Glutamatergic neuron (in vitro differentiated cells): ENCODE measurements at places on chromosomes 16 and 17.

DNA sequence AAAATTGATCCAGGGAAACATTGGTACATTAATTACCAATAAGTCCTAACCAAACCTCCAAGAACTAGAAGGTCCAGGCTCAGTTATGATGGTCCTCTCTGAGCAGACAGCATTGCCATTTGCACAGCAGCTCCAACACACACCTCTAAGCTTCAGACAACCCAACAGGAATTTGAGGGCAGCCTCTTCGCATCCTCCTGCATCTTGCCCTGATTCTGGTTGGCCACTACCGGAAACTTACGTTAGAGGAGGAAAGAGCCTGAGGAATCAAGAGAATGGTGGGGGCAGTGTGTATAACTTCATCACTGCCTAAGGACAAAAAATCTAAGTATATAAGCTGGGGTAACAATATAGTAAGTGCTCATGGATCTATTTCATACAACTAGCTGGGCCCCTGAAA, 15.7 kb downstream of the FAM117A start:
- DNase-seq = no peak

DNA sequence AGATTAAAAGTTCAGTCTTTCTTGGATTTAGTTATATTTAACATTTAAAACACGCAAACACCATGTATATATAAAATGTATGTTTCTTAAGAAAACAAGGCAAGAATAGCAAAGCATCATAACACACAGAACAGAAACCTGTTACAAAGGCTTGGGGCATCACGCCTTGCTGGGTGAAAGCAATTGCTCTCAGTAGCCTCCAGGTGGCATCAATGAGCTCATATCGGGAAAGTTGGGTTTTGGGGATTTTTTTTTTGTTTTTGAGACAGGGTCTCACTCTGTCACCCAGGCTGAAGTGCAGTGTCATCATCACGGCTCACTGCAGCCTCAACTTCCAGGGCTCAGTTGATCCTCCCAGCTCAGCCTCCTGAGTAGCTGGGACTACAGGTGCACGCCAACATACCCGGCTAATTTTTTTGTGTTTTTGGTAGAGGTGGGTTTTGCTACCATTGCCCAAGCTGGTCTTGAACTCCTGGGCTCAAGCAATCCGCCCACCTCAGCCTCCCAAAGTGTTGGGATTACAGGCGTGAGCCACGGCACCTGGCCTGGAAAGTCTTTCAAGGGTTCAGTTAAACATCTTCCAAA, 56.9 kb downstream of the CYB5D2 start:
- DNase-seq = no peak

GRCh38 chr17:27576477-27577083, 54.4 kb upstream of the LGALS9 start:
- DNase-seq = no peak

DNA sequence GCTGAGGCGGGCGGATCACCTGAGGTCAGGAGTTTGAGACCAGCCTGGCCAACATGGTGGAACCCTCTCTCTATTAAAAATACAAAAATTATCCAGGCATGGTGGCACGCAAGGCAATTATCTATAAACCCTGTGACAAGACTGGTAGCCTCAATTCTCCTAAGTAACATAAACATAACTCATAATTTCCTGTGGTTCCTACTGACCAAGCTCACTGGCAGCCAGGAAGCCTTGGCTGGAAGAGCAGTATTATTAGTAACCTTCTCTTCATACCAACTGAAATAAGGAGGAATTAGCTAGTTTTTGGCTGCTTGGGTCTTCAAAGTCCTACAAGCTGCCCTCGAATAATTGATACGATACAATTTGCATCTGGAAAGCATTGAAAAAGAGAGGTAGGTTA, 31.6 kb upstream of the LRRC37A3 start:
- no peak for DNase-seq

- DNase-seq = no peak
Measured at GRCh38 chr17:55903028-55903690, 152.3 kb downstream of the PCTP start.

- DNase-seq = no peak
Measured at GRCh38 chr17:77867308-77867781, 91.2 kb upstream of the TNRC6C start.

GRCh38 chr17:65102788-65103187, 34.4 kb upstream of the RGS9 start:
- DNase-seq = no peak

GRCh38 chr17:82553210-82553930, 33.8 kb downstream of the FOXK2 start:
- no peak for DNase-seq

DNA sequence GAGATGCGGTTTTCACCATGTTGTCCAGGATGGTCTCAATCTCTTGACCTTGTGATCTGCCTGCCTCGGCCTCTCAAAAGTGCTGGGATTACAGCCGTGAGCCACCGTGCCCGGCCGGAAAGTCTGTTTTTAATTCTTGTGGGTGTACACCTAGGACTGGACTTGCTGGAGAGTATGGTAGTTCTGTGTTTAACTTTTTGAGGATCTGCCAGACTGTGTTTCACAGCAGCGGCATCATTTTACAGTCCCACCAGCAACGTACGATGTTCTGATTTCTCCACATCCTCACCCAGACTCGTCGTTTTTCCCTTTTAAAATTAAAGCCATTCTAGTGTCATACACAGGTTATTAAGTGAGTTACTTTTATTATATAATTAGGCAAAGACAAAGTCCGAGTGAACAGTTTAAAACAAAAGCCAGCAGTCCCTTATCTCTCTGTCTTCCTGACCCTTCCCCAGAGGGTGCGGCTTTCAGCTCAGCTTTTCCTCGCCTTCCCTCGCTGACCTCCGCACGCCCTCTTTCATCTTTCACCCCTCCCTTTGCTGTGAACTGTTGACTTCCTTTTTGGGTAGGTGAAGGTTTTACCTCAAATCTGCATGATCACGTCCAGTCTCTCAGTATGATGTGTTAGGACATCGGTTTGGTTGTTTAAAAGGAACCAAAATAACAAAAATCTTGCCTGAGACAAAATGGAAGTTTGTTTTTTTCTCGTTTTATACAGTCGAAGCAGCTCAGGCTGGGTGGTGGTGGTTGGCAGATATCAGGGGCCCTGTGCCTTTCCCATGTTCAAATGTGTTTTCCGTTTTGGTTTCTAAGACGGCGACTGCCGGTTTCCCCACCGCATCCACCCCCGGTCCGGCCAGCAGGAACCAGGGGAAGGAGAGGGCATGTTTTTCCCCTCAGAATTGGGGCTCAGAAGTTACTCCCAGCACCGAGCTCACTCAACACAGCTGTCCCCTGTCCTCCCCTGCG, 18.0 kb downstream of the FAM234A start:
- DNase-seq = no peak

DNA sequence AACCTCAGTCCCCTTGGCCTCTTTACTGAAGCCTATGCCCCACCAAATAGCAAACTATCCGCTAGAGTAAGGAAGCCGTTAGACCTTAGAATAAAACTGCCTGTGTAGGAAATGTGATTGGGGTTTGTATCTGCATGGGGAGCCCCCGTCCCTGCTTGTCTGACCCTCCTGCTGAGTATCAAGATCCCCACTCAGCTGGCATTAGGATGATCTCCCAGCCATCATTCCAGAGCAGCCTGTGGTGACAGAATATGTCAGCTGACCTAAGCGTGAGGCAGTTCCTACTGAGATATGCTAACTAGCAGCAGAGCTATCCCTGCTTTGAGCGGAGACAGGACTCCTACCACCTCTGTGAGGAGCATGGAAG, 645 bp upstream of the GFOD2 start:
- DNase-seq = no peak

DNA sequence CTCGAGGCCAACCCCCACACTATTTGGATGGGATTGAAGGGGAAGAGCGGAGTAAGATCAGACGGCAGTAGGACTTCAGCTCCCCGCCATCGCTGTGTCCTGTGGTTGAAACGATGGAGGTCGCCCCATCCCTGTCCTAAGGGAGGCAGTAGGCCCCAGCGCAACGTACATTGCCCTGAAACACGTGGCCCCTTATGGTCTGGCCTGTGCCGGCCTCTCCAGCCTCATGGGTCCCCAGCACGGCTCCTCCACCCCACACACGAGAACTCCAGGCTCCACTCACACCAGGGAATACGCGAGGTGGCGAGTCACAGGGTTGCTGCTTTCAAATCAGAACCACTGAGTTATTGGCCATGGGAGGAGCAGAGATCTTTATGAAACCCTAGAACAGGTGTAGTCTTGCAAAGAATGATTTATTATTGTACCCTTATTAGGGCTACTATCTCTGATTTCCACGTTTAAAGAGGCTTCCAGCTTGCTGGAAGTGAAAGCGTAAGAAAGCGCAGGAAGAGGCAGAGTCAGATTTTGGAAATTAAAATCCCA, 669 bp upstream of the DCTPP1 start:
- DNase-seq = peak; percentile 26

GRCh38 chr16:12902511-12903372, 1.3 kb downstream of the SHISA9 start:
- peak; percentile 59 for DNase-seq

DNA sequence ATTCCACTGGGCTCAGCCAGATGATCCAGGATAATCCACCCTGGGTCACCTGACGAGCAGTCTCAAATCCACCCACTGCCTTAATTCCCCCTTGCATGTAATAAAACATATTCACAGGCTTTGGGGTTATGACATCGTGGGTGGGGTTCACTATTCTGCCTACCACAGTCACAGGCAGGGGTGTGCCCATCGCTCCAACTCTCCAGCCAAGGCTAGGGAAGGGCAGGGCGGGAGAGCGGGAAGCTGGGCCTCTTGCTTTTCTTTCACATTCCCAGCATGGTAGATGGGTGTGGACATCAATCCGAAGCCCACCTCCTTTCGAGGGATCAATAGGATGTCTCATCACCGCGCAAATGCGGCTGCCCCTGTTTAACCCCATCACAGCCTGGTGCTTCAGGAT, 12.7 kb upstream of the CD300LD start:
- no peak for DNase-seq

DNA sequence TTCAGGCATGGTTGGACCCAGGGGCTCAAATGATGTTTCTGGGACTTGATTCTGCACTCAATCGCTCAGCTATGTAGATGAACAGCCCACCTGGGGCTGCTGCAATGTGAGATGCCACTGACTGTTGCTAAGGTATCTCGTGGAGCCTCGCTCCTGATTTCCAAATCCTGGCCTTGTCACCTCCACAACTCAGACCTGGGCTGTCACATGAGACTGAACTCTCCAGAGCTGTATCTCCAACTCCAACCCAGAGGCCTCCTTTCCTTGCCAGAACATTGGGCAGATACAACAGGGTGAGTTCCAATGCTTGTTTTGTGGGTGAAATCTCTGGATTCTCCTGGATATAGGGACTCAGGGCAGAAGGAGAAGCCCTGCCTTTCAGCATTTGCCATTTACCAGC, 79.5 kb downstream of the GNAO1 start:
- DNase-seq = no peak

- no peak for DNase-seq
Measured at GRCh38 chr16:30766933-30767284, 4.8 kb downstream of the RNF40 start.

GRCh38 chr17:53142890-53143289, 679.8 kb upstream of the KIF2B start:
- DNase-seq = no peak

GRCh38 chr17:76710863-76711611, at the start of gene MXRA7:
MXRA7 (minus strand) TSS chr17:76710965; CDS start chr17:76710946, 19 bp downstream.
- peak; percentile 80 for DNase-seq

GRCh38 chr17:8163978-8164814, 1.4 kb upstream of the VAMP2 start:
- peak; percentile 47 for DNase-seq

DNA sequence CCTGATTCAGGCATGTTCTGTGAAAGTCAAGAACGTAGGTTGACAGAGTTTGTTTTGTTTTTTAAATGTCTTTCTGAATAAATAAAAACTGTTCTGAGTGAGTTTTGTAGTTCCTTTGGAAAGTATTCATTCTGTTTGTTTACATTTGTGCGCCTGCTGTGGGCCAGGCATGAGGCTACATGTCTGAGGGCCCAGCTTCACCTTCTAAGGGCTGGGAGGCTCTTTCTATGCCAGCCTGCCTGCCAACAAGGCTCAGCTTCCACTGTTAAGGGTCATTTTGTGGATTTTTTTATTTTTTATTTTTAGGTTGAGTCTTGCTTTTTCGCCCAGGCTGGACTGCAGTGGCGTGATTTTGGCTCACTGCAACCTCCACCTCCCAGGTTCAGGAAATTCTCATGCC, 6.1 kb downstream of the WWOX start:
- DNase-seq = no peak

DNA sequence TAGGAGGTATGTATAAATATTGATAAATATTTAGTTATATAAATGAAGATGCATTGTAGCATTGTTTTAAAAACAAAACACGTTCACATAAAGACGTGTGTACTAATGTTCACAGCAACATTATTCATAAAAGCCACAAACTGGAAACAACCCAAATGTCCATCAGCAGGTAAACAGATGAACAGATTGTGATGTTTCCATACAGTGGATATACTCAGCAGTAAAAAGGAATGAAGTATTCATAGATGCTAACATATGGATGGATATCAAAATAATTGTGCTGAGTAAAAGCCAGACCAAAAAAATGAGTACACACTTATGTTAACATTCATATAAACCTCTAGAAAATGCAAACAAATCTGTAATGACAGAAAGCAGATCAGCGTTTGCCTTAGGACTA, 6.0 kb downstream of the CENPN start:
- DNase-seq = no peak

DNA sequence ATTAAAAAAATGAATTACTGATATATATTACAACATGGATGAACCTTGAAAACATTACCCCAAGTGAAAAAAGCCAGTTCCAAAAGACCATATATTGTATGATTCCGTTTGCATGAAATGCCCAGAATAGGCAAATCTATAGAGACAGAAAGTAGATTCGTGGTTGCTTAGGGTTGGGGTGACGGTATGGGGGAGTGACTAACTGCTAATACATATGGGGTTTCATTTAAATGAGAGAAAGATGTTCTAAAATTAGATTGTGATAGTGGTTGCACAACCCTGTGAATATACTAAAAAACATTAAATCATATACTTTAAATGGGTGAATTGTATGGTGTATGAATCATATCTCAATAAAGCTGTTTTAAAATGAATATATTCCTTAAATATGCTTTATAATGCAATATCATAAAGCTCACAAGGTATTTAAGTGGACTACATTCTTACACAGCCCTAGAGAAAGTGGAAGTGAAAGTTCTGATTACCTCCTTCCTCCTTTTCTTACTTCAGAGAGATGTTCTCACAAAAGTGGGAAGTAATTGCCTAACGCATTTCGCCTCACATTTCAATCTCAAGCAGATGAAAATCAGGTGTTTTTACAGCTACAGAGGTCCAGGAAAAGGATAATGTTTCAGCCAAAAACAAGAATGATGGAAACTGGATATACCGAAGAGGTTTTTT, 142.7 kb upstream of the GNAO1 start:
- DNase-seq = no peak
